ENCODE measurements at places on chromosomes 5 and 9.

DNA sequence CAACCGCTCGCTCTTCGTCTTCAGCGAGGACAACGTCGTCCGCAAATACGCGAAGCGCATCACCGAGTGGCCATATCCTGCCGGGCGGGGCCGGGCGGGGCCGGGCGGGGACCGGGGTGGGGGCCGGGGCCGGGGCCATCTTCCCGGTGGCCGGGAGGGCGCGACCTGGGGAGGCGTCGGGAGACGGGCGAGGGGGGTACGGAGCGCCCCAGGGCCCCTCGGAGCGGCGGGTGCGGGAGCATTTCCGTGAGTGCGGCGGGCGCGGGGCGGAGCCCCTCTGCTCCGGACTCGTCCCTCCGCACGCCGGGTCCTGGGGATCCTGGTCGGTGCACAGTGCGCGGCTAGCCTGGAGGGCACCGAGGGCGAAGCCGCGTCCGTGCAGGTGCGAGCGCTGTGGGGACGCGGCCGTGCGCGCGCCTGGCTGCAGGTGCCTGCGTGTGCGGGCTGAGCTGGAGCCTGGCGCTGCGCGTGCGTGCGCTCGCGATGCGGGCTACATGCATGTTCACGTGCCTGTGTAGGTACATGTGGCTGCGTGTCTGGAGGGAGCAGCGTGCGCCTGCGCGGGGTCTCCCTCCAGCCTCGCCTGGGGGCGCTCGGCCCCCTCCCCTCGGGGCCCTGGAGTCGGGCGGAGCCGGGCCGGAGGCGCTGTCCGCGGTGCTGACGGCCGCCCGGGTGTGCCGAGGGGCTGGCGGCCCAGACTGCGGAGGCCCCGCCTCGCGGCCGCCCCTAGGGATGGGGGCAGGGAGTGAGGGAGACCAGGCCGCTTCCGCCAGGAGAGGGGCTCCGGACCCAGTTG, 762 bp downstream of the CACNA1B start:
- DNase-seq = no peak

GRCh38 chr9:113616621-113617496, 153.3 kb downstream of the RGS3 start:
- DNase-seq = no peak

DNA sequence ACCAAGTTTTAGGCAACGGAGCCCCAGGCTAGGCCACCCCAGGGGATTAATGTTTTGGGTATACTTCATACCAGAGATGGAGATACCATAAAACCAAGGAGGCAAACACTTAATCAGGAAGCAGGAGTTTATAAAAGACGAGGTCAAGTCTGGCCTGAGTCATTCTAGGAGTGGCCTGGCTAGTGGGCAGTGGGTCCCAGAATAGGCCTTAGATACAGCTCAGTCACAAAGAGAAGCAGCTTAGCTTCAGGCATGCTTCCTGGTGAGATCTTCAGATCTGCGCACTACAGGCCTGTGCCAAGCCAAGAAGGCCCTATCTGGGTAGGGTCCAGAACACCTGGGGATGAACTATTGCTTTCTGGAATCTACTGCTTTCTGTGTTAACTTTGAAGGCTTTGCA, 20.6 kb upstream of the NR5A1 start:
- no peak for DNase-seq

- DNase-seq = no peak
Observed at GRCh38 chr9:36865731-36866635, 168.1 kb downstream of the PAX5 start.

DNA sequence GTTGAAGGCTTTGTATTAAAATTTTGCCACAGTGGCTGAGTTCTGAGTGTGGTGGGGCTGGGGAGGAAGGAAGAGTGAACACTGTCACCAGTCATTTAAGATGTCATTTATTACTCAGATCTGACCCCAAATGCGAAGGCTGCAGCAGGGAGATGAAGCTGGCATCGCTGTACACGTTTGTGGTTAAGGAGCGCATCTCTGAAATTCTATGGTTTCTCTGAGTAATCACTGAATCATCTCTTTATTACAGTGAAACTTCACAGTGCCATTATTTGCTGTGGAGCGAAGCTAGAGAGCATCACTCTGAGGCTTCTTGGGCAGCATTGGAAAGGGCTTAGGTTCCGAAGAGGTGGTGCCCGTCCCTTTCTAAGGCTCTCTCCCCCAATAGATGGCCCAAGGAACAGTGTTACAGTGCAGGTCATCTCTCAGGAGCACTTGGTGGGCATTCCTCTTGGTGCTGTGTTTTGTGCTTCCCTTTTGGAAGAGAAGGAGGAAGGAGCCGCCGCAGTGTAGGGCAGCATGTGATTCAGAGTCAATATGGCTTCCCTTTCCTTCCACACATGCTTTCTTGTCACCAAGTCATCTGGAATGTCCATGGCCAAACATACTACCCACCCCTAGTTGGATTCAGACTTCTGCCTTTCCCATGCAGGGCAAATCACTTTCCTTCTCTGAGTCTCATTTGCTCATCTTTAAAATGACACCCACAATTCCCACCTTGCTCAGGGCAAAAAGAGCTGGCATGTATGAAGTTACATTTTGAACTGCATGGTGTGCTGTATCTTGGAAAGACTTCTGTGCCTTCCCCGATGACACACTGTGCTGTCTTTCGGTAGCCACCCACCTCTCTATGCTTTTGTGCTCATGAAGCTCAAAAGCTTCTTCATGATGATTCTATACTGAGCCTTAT, 9.3 kb upstream of the TEX48 start:
- DNase-seq = no peak

- DNase-seq = no peak
Observed at GRCh38 chr9:95073042-95073607, 244.4 kb downstream of the FANCC start.

GRCh38 chr9:87883990-87884389, 1.3 kb downstream of the SPATA31E1 start:
- DNase-seq = no peak

GRCh38 chr9:124478354-124478753, 28.1 kb downstream of the ADGRD2 start:
- no peak for DNase-seq

- no peak for DNase-seq
Observed at GRCh38 chr5:133353741-133354140, 258.6 kb downstream of the FSTL4 start.

DNA sequence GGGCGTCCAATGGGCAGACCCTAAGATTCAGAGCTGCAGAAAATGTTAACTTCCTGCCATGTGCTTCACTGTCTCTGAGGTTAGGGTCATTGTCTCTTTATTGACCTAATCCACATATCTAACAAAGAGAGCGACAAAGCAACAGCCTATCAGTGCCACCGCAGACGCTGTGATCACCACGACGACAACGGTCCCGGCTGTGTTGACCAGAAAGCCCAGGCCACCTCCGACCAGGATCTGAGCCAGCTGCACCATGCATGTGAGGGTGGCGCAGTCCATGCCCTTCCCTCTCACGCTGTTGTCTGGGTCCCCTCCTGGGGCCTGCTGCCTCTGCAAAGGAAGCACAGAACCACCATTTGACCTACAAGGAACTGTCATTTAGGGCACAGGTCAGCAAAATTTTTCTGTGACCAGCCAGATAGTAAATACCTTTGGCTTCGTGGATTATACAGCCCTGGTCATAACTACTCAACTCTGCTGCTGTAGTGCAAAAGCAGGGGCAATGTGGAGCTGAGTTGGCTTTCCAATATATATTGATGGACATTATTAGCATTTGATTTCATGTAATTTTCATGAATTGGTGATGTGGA, 8.5 kb downstream of the RXFP3 start:
- no peak for DNase-seq
